ENCODE measurements at places on chromosomes 5 and 9.
A peak's percentile ranks its signal among the peaks of the same experiment; 100 is the strongest.

GRCh38 chr5:140324041-140324600 is 21.2 kb upstream of the PFDN1 start:
- no peak for DNase-seq

DNA sequence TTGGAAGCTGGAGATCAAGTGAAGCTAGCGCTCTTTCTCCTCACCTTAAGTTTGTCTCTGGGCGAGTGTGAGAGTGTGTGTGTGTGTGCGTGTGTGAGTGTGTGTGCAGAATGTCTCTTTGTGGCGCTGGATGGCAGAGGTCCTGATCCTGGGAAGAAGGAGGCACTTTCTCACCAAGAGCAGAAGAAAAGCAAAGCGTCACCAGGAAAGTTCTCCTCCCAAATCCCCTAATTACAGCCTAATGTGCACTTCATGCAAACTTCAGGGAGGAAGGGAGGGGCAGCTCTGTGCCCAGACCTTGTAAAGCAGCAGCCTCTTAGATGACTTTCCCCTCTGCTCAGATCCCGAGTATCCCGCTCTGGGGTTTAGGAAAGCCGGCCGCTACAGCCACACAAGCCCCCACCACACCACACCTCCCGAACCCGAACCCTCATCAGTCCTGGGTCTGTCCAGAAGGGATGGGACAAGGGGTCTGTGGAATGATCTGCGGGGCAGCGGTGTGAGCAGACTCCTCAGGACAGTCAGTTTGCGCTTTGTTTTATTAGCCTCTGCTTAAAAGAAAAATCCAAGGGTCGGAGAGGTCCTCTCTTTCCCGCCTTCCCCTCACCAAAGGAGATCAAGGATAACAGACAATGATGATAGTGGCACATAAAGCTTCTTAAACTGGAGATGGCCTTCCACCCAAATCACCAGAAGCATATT is at the start of gene HAPLN1:
Gene HAPLN1, minus strand, starts transcription at position 20 of the 702 bp plus-strand sequence. CDS start 47,332 bp downstream, outside the sequence.
- no peak for DNase-seq

DNA sequence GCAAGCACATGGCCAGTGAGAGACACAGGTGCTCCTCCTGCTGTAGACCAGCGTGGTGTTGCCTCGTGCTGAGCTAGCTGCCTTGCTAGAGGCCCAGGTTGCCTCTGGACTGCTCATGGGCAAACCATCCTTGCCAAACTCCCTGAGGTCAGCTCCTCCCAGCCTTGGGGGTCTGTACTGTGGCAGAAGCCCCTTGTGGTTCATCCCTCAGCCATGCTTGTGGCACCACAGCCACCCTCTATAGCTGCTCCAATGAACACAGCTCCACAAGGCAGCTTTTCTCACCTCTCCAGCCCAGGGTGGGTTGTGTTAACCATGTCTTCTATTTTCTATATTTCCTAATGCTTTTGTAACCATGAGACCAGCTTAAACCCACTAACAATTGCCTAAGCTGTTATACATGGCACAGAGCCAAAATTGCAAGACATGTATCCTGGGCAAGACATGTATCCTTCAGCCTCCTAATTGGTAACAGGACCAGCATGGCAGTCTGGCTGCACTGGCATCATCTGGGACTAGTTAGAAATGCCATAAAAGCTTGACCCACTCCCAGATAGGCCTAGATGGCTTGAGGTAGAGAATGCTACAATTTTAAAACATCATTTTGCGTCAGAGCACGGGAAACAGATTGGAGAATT is 183.1 kb upstream of the S1PR3 start:
- DNase-seq = no peak

GRCh38 chr9:8963885-8964284 is 1164.3 kb upstream of the DMAC1 start:
- DNase-seq = no peak

GRCh38 chr9:106883626-106884190 is 20.7 kb downstream of the ZNF462 start:
- DNase-seq = no peak

- DNase-seq = no peak
Measured at GRCh38 chr9:15189481-15189880, 117.5 kb downstream of the TTC39B start.

DNA sequence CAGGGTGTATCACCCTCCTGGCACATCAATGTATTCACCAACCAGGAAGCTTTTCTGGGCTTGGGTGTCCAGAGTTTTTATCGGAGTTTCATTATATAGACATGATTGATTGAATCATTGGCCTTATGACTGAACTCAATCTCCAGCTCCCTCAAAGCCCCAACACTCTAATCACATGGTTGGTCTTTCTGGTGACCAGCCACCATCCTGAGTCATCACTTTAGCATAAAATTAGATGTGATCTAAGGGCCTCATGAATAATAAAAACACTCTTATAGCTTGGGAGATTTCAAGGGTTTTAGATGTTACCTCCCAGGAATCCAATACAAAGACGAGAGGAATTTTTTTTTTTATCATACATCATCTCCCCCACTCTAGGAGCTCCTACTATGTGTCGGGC is 7.7 kb upstream of the PBX3 start:
- no peak for DNase-seq

DNA sequence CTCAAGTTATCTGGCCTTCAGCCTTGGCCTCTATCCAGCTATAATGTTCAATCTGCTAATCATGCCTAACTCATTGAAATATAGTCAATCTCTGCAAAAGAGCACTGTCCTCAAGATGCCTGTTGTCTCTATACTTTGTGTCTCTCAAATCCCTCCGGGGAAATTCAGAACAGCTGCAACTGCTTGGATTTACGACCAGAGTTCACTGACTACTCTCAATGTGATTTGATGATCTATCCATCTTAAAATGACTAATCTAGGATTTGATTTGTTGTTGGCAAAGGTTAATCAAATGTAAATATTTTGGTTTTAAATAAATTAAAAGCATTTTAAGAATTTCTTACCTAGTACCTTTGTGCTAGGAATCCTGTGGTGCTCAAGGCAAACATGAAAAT is 40.9 kb downstream of the SVEP1 start:
- no peak for DNase-seq

DNA sequence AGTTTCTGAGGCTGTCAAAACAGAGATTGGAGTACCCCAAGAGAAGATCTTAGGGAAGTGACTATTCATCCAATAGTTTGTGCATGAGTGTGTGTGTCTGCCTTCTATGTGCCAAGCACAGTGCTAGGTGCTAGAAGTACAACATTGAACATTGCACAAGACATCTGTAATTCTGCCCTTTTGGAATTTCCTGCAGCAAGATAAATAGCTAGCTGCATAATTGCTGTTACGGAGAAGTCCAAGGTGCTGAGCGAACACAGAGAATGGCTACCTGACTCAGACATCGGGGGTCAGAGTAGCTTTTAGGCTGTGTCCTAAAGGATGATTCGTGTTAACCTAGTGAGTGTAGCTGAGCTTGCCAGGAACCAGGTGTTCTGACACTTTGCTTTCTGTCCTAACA is 44.8 kb downstream of the PAPPA start:
- no peak for DNase-seq

DNA sequence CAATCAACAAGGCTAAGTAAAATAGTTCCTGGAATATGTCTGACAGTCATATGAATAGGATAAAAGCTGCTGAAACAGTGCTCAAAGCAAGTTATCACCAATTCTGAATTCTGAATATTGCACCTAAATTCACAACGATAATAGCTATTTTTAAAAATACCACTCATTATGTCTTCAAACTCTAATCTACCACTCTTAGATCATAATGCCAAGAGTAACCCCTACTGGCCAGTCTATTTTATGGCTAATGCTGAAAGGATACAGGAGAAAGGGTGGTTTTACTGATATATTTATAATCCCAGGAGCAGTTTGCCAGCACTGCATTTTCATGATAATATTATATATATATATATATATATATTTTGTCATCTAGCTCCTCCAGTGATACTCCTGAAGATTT is 232.8 kb downstream of the PDE4D start:
- DNase-seq = no peak

DNA sequence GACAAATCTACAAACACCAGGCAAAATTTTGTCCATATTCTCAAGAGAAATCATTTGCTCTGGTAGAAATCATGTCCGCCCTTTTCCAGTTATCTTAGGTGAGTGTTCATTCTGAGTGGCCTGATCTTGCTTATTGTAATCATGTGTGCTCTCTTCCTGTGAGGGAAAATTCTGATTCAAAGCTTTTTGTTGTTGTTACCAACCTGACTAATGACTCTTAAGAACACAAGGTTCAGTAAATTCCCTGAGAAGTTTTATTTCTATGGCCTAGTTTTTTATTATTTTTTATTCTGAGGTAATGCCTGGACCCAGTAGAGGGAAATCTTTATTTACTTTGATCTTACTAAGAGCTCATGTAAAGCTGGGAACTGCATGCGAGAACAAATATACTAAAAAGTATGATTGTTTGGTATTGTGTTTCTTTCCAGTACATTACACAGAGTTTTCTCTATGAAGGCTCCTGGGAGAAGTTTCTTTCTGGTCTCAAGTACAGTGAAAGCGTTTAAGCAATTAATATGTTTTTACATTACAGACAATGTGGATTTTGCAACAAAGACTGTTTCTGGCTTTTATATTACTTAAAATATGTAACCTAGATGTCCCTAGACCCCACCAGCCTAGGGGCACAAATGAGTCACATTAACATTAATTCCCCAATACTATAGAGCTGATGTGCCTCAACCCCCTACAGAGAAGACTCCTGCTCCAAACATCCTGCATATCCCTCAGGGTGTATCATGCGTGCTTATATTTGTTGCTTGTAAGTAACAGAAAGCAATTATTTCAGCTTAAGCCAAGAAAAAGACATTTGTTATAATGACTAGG is 138.1 kb downstream of the TMEM167A start:
- DNase-seq = no peak

- DNase-seq = no peak
Measured at GRCh38 chr5:15885156-15885555, 294.4 kb downstream of the MARCHF11 start.

DNA sequence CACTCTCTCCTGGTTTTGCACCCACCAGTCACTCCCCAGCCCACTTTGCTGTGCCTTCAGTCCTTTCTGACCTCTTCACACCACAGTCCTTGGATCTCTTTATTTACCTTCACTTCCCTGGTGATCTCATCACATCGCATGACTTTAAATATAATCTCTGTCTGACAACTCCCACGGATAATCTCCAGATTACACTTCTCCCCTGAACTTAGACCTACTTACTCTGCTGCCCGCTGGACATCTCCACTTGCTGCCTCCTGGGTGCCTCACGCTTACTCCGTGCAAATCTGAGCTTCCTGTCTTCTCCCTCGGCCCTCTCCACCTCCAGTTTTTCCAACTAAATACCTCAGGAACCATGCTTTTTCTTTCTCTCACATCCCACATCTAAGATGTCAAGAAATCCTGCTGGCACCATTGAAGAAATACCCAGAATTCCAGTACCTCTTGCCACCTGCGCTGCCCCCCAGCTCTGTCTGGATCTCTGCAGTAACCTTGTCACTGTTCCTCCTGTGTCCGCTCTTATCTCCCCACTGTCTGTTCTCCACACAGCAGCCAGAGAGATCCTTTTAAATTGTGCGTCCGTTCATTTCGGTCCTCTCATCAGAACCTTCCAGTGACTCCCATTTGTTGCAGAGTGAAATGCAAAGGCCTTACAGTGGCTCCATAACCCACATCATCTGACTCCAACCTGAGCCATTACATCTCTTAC is 9.3 kb downstream of the SFXN1 start:
- no peak for DNase-seq

GRCh38 chr9:27888661-27889295 is 315.5 kb upstream of the C9orf72 start:
- peak; percentile 63 for DNase-seq

- DNase-seq = no peak
Measured at GRCh38 chr5:51096859-51097258, 286.4 kb upstream of the ISL1 start.

GRCh38 chr9:27673641-27674040 is 100.4 kb upstream of the C9orf72 start:
- DNase-seq = no peak

GRCh38 chr9:128204858-128205257 is 1.7 kb downstream of the DNM1 start:
- DNase-seq = no peak

DNA sequence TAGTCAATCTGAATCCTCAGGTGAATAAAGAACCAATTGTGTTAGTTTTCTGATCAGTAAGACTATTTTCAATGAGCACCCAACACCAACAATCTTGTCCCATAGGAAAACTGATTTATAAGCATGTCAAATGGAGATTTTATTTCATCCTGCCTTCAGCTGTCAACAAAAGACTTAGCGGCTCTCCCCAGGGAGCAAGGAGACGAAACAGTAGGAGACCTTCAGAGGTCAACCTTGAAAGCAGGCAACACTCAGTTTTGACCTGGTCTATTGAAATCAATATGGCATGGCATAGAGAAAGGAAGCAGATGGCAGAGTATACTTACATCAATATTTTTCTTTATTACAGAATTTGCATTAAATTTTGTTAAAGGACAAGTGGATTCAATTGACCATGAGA is 34.1 kb downstream of the ZNF622 start:
- DNase-seq = no peak

DNA sequence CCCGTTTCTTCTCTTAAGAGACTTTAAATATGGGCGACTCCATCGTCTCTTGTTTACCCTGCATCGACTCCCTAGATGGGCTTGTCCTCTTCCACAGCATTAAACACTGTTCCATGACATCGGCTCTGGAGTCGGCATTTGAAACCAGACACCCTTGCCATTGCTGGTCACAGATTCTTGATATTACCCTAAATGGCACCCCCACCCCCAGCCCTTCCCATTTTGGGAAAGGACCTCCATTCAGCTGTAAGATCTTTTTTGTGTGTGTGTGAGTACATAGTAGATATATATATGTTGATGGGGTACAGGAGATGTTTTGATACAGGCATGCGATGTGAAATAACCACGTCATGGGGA is 51.1 kb upstream of the SH3PXD2B start:
- no peak for DNase-seq

DNA sequence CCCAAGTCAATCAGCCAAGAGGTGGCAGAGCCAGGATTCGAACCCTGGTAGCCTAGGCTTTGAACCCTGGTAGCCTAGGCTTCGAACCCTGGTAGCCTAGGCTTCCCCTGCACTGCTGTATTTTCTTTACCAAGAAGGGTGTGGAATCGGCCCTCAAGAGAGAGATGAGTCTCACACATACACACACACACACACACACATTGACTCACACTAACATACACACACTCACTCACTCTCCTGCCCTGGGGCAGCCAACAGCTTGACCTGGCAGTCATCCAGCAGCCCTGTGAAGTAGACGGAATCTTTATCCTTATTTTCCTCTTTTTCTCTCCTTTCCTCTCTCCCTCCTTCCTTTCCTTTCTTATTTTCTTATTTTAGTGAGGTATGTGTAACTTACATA is 55.4 kb upstream of the RPL26L1 start:
- DNase-seq = no peak

DNA sequence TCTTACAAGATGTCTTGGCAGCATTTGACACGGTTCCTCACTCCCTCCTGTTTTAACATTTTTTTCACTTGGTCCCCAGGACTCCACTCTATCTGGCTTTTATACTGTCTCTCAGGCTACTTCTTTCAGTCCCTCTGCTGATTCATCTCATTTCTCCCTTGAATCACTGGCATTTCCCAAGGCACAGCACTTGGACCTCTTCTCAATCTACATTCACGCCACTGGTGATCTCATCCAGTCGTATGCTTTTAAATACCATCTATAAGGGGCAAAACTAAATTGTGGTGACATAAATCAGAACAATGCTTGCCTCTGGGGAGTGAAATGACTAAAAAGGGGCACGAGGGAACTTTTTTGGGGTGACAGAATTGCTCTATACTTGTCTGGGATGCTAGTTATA is 47.1 kb downstream of the MAPKAP1 start:
- peak; percentile 49 for DNase-seq
